NCI-H1105 (cell line): ENCODE measurements at places on chromosomes 5 and 9.

DNA sequence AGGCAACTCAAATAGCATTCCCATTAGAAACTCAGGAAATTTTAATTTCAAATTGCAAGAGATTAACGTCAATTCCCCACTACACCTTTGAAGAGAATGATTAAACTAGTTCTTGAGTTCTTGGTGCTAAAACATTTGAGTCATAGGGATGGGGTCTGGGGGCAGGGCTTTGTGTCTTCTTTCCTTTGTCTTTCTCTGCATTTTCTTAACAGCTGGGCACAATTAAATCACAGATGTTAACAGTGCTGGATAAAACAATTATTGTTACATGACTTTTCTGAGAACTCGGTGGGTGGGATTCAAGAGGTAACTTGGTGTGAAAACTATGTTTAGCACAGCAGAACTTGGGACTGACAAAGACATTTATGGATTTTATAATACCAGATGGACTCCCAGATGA, 351.9 kb upstream of the TNC start:
- DNase-seq: no peak

GRCh38 chr5:117973785-117974184, 1014.6 kb downstream of the DTWD2 start:
- DNase-seq: no peak

- no peak for DNase-seq
Measured at GRCh38 chr5:42274913-42275312, 148.3 kb upstream of the GHR start.

DNA sequence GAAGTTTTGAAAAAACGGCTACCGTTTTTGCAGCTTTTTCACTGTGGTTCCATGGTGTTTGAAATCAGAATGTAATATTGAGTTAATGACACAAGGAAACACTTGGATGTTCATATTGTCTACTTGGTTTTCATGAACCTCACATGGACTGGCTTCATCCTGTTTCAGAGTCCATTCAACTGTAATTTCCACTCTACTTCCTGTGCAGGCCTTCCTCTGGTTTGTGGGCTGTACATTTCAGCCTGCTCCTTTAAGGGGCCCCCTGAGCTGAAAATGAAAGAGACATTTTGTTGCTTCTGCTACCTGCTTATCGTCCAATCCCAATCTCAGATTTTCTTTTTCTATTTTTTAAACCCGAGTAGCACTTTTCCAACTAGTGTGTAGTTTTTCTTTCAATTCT, 41.8 kb upstream of the CDKN2B start:
- no peak for DNase-seq

DNA sequence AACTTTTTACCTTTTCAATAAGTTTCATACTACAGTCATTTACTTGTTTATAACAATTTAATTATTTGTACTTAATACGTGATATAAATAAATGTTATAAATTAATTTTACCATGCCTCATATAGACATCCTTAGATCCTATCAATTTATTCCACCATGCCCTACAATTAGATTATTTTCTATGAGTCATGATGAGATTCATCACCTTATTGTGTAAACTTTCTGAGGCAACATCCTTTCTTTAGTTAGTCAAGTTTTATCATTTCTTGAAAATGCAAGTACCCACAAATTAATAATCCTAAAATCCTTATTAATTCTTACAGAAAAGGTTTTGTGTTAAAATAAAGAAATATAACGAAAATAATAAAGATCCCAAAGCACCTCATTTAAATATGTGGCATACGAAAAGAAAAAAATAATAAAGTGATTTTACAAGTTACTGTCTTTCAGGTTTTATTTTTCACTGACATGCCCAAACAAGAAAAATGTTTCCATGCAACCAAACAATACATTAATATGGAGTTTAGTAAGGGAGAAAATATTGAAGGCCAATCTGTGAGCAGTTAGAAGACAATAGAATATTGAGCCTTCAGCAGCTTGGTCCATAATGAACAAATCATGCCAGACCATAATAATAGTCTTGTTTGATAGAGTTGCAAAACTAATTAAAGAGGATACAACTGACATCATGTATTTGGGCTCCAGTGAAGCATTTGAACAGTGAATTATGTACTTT, 188.7 kb upstream of the MRPS30 start:
- peak; percentile 18 for DNase-seq

DNA sequence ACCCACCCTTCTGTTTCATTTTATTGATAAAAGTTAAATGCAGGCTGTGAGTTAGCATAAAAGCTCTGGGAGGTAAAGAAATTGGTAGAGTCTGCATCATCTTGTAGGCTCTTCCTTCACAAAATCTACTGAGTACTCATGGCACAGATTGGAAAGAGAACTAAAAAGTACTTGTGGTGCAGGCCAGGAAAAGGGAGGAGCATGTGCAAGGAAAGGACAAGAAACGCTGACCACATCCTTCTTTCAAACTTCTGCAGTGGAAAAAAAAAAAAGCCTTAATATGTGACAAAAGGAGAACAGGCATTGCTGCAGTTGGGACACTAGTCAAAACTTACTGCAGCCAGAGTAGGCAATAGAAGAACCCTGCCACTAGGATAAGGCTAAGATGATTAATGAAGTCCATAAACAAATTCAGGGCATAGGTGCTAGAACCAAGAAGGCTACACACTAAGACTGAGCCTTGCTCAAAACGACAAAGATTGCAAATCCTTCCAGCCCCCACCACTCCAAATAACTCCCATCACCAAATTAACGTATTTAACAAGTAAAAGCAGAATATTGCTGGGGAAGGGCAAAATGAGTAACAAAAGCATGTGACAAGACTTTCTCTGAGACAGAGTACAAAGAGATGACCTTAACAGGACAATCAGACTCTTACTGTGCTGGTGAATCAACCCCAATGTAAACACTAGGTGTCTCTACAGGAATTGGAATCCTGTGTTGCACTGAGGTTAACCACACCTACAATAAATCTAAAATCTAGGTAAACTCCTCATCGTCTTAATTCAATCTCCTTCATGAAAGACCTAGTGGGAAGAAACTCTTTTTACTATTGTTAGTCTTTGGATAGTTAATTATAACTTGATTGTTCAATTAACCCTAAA, 1024.8 kb downstream of the TLE1 start:
- no peak for DNase-seq

DNA sequence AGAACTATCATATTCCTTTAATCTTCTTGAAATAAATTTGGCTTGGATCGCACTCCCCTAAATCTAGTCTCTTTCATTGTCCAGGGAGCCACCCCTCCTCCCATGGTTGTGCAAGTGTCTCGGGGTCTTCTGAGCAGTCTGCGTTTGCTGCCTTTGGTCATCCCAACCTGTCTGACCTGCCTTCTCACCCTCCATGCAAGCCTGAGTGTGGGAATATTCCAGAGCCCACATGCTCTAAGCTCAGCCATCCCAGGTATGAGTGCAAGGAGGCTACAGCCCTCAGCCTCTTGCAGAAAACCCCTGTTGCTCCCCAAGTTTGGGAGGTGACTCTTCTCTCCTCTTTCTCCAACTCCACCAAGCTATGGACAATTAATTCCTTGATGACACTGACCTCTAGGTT, 7.7 kb upstream of the CTSL start:
- DNase-seq: no peak

DNA sequence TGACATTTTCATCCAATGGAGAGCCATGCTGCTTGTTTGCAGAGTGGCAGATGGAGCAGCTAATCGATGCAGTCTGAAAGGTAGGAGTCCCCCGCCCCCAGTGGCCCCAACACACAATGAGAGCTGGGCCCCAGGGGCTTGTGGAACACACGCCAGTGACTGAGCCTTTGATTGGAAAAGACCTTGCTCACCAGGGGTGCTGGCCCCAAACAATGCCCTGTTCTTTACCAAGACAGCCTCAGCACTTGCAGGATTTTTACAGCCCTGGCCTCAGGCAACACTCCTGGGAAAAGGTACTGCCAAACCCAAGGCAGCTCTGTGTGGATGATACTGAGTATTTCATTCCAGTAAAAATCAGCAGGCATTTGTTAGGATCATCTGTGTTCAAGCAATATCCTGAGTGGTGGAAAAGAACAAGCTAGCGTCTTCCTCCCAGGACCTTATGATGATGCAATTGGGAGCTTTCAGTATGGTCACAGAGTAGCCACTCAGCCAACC, 276.8 kb upstream of the CLINT1 start:
- DNase-seq: no peak

DNA sequence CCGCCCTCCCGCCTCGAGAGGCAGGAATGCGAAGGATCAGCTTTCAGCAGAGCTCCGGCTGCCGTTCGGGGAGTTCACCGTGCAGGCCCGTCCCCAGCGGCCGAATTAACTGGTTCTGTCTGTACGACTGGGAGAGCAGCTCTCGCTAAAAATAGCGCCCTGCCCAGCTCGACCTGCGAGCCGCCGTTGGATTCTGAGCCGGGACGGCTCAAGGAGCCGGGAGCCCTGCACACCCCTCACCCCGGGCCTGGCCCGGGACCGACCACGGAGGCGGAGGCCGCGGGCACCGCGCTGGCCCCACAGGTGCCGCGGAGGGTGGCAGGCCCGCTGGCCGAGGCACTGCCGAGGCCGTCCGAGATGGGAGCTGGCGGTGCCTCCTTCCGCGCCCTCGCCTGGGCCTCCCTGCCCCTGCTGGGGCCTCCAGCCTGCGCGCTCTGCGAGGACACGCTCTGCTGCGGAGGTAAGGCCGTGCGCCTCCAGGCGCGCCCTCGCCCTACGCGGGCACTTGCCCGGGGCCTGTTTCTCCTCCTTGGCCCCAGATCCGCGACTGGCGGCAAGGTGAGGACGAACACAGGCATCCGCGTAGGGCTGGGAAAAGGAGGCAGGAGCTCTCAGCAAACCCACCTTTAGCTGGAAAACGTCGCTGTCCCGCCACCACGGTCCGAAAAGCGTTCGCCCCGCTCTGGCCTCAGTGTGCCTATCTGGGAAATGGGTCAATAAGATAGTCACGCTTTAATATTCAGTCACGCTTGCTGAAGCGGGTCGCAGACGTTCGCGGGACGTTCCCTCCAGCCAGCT, 53.1 kb upstream of the DAB2IP start:
- DNase-seq: no peak

DNA sequence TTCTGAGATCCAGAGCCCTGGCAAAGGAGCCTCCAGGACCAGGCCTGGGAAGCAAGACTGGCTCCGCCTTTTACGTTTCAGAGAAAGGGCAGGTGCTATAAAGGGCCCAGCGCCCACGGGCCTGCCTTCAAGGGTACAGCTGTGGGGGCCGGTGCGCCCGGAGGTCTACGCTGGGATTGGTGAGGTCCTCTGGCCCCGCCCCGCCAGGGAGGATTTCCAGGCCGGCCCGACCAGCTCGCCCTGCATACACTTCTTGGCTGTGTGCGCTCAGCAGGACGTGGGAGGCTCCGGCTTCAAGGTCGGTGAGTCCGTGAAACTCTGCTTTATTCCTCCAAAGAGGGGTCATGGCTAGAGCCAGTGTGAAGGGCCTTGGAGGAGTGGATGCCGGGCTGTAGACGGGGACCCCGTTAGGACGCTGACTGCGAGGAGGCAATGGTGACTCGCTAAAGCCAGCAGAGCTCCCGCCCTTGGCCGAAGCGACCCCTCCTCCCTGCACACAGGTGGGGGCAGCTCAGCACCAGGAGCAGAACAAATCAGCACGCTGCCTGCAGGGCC, at the start of gene CKMT2:
CKMT2 (plus strand) TSS at position 243 of the 555 bp plus-strand sequence. CDS start 17,811 bp downstream, outside the sequence.
- no peak for DNase-seq

DNA sequence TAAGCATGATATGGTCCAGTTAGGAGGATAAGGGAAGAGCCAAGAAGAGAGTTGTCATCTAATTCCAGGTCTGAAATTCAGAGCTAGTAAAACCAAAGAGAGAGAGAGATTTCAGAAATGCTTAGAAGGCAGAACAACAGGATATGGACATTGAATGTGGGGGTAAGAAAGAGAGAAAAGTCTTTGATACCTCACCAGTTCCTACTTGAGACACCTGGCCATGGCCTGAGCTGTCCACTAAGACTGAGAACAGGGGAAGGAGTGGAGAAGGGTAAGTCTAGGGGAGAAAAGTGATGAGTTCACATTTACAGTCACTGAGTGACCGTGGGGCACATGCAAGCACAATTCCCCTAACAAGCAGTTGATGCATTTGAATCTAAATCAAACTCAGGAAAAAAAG, 35.5 kb downstream of the TIMD4 start:
- DNase-seq: no peak

- DNase-seq: no peak
Measured at GRCh38 chr9:84177407-84177806, 163.2 kb downstream of the SLC28A3 start.

- no peak for DNase-seq
Measured at GRCh38 chr5:14467251-14467650, 114.3 kb upstream of the OTULINL start.

- DNase-seq: no peak
Measured at GRCh38 chr5:180097163-180097894, 25.8 kb upstream of the RNF130 start.

DNA sequence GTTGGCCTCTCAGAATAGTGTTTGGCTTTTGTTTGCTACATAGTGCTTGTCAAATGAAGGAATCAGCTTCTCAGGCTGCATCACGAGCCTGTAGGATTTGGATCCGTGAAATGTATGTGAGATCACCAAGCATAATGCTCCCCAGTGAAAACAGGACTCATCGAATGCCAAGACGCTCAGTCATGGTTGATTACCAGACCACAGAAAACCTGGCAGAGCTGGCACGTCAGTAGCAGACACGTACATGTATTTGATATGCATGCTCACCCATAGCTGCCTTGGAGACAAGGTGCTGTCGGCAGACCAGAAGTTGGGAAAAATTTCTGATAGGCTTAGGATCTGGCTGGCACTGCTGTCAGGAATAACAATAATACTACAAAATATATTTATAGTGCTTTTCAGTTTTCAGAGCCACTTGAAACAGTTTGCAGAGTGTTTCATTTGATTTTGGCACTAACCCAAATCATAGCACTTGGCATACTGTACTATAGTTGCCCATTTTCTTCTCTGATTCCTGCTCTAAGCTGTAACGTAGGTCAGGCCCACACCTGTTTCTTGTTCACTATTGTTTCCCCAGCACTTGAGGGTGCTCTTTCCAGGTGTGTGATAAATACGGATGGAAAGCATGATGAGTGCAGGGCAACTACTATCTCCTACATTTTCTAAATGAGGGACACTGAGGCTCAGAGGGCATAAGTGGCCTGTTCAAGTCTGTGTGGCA, 226.1 kb downstream of the NR3C1 start:
- peak; percentile 80 for DNase-seq

DNA sequence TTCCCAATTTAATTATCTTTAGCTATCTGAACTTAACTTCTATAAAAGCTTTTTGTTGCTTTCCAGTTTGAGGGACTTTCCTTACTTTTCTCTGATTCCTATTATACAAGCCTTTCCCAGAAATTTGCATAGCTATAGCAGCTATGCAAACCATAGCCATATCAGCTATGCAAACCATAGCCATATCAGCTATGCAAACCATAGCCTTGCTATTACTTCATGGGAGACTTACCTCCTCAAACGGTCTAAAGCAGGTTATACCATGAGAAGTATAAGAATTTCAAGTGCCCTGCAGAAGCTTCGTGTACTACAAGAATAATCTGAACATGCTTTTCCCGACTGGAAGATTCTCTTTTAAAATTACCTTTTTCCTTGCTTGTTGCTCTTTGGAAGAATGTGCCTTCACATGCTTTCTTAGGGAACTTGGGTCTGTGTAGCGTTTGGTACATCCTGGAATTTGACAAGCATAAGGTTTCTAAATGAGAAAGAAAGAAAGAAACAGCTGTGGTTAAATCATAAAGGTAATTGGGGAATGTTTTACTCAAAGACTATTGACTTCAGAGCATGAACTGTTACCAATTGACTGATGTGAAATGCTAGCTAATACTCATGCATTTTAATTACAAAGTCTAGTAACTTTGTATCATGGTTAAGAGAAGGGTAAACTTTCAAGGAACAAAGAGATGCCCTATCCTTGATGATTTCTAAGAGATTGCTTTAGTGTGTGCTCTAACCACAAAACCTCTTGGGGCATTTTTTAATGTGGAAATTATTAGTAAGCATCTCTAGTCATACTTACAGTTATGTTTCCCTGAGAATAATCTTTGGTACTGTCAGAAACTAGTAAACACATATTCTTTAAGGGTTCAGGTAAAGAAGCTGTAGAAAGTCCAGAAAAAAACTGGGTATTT, 367.6 kb downstream of the GLIS3 start:
- no peak for DNase-seq
